Progenitor cell of endocrine pancreas (in vitro differentiated cells): ENCODE measurements at places on chromosomes 13 and 19. TPM values are rescaled to one million over a fixed set of nuclear protein-coding genes. Genes with fewer than 3 reads are reported as not detected.

Gene OPA3
- 14.4 and 16.5 TPM in 2 replicates for total RNA-seq

Gene ZNF524
- total RNA-seq, result 7.9 and 8.5 TPM in 2 replicates

Gene CEACAM20
- total RNA-seq, result not detected in 2 replicates

Gene C1QTNF9B
- total RNA-seq, result not detected in 2 replicates

Gene CABP5
- total RNA-seq, result not detected in 2 replicates

Gene ZSWIM4
- total RNA-seq, result 30.9 and 34.6 TPM in 2 replicates

Gene MISP
- total RNA-seq, result 1.1 and 2.5 TPM in 2 replicates

Gene CADM4
- 60.9 and 71.6 TPM in 2 replicates for total RNA-seq

Gene PSG7
- not detected in 2 replicates for total RNA-seq

Gene MIA
- 4.6 and 8.5 TPM in 2 replicates for total RNA-seq

Gene CPB2
- not detected in 2 replicates for total RNA-seq

Gene LYPD3
- 0.47 and 0.60 TPM in 2 replicates for total RNA-seq

Gene CAMSAP3
- 103 and 115 TPM in 2 replicates for total RNA-seq

DNA sequence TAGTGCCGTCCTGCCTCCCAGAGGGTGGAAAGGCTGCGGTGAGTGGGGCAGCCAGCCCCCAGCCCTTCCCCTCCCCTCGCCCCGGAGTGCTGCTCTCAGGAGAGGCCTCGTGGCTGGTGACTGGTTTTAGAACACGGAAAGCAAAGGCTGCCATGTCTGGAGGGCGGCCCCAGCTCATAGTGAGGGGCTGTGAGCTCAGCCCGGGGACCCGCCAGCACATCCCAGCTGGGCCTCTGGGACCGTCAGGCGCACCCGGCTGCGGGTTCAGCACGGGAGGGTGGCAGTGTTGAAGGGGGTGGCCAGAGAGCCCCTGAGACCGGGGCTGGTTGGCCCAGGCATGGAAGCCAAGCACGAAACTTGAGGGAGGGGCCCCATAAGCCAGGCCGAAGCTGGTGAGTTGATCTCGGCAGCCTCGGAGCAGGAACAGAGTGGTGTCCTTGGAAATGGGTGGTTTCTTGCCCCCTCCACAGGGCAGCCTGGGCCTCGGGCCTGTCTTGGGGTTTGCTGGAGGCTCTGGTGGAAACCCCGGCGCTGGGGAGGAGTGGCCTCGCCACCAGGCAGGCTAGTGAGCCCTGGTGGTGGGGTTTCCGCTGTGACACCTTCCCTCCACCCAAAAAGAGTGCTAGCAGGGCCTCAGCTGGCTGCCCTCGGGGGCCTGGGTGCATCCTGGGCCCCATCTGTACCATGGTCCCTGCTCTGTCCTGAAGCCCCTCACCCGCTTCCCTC is 157.7 kb downstream of the KDM4B start:
- DNase-seq, result no peak

DNA sequence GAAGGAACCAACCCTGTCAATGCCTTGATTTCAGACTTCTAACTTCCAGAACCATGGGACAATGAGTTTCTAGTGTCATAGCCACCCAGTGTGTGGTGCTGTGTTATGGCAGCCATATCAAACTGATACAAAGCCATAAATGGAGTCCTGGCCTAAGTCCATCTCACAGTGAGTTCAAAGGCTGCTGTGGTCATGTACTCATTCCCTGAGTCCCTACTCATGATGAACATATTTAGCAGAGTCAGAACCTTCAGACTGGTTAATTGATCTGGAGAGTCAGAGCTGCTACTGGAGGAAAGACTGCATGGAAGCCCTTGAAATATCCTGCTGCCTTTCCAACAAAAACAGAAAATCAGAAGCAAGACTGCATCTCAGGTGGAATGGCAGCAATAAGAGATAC is 39.2 kb upstream of the CSNK1A1L start:
- DNase-seq, result no peak

DNA sequence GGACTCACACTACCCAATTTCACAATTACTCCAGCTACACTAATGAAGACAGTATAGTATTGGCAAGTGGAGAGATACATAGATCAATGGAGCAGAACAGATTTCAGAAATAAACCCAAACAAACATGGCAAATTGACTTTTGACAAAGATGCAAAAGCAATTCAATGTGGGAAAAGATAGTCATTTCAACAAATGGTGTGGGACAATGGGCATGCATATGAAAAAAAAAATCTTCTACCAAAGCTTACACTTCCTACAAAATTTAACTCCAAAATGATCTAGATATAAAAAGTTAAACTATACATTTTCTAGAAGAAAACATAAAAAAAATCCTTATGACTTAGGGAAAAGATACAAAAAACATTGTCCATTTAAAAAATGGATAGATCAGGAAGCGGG is 2.7 kb upstream of the IGFL4 start:
- no peak for DNase-seq

DNA sequence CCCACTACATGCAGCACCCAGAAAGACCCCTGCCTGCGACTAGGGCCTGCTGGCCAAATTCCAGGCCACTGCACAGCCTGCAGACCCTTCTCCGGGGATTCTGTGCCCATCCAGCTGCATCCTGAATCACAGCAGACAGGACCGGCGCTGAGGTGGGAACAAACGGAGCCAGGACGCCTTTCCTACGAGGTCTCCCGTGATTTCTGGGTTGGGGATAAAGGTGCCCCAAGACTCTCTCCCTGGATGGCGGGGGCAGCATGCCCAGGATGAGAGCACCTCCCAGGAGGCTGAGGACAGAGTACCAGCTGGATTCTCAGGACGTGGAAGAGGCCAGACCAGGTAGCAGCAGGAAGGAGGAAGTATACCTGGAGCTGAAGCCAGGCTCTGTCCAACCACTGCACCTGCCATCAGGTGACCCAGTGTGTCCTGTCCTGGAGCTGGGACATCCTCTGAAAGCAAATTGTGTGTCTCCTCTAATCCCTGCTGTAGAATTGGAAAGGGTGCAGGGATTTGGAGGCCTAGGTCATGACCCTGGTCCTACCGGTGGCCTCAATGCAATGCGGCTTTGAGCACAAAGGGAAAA is 3.4 kb upstream of the FUT5 start:
- DNase-seq, result no peak

- DNase-seq, result no peak
Observed at GRCh38 chr13:74063533-74064100, 70.6 kb downstream of the KLF12 start.

DNA sequence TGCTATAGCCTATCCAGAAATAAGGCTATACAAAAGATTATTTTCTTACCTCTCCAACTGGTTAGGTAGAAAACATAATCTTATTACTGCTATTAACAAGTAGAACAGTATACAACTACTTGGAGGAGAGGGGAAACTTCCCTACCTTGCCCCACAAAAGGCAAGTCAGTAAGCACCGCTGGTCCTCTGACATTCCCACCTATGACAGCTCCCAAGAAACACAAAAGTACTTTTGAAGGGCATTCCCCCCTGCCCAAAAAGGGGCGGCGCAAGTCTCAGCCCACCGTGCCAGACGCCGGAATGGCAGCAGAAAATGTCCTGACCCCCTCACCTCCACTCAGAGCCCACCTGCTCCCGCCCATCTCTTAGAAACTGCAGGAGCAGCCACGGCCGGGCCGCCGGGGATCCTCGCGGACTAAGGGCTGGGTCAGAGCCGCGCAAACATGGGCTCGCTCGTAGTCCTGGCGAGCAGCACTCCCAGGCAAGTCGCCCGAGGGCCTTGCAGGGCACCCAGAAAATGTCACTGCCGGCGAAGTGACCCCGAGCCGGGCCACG is 437 bp downstream of the SUCLA2 start:
- DNase-seq, result no peak

GRCh38 chr13:46951516-46951915 is 54.7 kb upstream of the HTR2A start:
- DNase-seq, result no peak

GRCh38 chr13:23509781-23510543 is 60.2 kb upstream of the TNFRSF19 start:
- DNase-seq, result no peak

DNA sequence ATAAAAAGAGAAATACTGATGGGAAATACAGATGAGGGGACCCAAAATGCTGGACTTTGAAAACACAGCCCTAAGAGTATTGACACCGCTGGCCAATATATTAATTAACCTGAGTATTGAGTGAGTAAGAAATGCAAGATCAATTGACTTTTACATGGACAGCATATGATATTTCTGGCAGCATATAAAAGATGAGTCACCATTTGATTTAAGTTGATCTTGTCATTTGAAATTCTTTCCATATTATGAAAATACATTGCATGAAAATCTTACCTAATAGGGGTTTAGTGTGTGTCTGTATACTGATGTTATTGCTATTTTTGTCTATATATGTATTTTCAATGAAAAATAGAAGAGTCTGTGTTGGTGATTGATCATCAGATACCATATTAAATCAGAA is 619.6 kb downstream of the KCTD12 start:
- no peak for DNase-seq

DNA sequence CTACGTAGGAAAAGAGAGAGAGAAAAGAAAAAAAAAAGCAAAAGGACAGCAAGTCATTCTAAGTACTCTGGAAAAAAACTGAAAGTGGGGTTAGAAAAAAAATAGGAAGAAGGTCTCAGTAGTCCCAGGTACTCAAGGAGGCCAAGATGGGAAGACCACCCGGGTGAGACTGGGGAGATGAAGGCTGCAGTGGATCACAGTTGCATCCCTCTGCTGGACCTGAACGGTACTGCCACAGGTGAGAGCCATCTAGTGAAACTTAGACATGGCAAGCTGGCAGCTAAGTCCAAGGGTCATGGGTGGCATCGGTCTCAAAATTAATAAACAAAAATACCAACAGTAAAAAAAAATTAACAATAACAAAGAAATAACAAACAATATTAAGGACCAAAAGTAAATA is 41.0 kb upstream of the ZNF91 start:
- DNase-seq, result no peak

DNA sequence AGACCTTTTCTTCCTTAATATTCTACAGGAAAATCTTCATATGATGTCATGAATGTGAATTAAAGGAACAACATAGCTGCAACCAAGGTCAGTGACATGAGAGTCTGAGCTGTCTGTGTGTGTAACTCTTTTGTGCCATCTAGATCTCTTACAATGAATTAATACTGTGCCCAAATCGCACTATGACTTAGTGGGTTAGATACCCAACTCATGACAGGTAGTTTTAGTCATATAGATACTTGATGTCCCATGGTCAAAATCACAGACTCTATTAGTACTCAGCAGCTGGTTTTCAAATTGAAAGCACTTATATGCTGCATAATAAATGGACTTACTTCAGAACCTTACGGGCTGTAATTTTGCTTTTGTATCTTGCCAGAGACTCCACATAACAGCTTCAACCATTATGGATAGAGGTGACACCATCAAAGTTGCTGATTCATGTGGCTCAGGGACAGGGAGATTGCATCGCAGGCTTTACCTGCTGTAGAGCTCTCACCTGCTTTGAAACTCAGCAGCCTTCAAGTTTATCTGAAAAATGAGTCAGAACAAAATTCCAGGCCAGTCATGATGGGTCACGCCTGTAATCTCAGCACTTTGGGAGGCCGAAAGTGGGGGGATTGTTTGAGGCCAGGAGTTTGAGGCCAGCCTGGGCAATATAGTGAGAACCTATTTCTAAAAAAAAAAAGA is 12.3 kb upstream of the ZNF283 start:
- DNase-seq, result no peak

DNA sequence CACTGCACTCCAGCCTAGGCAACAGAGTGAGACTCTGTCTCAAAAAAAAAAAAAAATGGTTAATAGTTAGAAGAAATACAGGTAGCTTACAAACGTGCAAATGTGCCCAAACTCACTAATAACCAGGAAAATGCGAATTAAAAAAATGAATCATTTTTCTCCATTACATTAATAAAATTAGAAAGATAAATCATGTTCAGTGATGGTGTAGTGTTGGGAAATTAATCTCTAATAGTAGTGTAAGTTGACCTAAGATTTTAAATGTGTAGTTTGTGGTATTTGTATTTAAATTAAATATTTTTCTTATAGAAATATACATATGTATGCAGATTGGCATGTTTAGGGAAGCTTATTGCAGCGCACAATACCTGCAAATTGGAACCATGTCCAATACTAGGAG is 57.6 kb downstream of the PCCA start:
- DNase-seq, result no peak

GRCh38 chr19:57512845-57513244 is 13.1 kb downstream of the ZNF773 start:
- no peak for DNase-seq

GRCh38 chr19:45523642-45524256 is 16.5 kb downstream of the VASP start:
- DNase-seq, result peak; percentile 61
